ENCODE measurements at places on chromosomes 13 and 19.
A peak's percentile ranks its signal among the peaks of the same experiment; 100 is the strongest.

- DNase-seq: no peak
Measured at GRCh38 chr13:102724923-102725322, 30.1 kb upstream of the METTL21C start.

DNA sequence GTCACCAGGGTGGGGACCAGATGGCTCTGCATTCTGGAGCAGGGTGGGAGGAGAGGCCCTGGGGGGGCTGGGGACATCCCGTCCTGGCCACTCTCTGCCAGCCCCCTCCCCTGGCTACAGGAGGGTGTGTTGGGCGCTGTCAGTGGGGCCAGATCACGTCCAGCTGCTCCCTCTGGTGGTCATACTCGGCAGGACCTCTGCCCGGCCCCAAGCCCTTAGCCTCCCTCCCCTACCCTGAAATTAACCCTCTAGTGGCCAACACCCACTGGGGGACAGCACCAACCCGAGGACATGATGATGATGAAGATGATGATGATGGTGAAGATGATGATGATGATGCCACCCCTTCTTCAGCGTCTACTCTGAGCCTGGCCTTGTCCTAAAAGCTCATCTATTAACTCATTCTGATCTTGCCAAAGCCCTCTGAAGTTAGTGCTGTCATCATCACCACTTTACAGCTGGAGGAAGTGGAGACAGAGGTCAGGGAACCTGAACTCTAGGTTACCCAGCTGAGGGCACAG, 590 bp upstream of the LGI4 start:
- DNase-seq: peak; percentile 39

GRCh38 chr13:38045278-38046048, 175.9 kb upstream of the TRPC4 start:
- DNase-seq: no peak

- DNase-seq: no peak
Measured at GRCh38 chr19:40799558-40800338, 757 bp downstream of the EGLN2 start.

- no peak for DNase-seq
Measured at GRCh38 chr19:17933414-17934129, 757 bp downstream of the CCDC124 start.

- no peak for DNase-seq
Measured at GRCh38 chr13:43663474-43664090, 123.2 kb downstream of the ENOX1 start.

DNA sequence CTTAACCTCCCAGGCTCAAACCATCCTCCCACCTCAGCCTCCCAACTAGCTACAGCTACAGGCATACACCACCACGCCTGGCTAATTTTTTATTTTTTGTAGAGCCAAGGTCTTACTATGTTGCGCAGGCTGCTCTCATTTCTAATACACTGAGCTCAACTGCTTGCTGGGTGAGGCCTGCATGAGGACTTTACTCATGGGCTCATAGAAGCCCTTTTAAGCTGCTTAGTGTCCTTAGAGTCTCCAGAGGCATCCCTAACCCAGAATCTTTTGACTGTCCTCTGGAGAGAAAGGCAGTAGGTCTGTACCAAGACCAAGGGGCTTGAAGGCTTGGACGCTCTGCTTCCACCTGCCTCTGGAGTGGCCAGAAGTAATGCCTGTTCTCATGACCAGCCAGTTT, 141.6 kb downstream of the TM9SF2 start:
- no peak for DNase-seq

DNA sequence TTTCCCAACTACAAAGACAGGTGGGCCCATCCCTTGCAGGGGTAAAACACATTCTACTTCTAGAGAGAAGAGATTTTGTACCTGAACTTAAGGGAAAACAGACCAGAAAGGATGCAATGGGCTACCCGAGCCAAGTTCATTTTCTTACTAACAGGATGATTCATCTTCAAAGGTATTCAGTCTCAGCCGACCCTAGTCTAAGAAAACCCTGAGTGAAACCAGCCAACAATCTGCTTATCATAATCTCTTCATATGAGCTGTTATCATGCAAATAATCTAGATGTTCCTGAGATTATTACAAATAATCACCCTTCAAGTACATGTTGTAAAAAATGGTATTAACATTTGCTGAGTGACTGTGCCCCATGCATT, 15.6 kb downstream of the PABPC3 start:
- DNase-seq: no peak

- DNase-seq: no peak
Measured at GRCh38 chr19:8614455-8614854, 3.9 kb upstream of the ADAMTS10 start.

- no peak for DNase-seq
Measured at GRCh38 chr19:37931881-37932655, 25.1 kb downstream of the SIPA1L3 start.

- no peak for DNase-seq
Measured at GRCh38 chr19:38730470-38730730, 13.9 kb downstream of the CAPN12 start.

DNA sequence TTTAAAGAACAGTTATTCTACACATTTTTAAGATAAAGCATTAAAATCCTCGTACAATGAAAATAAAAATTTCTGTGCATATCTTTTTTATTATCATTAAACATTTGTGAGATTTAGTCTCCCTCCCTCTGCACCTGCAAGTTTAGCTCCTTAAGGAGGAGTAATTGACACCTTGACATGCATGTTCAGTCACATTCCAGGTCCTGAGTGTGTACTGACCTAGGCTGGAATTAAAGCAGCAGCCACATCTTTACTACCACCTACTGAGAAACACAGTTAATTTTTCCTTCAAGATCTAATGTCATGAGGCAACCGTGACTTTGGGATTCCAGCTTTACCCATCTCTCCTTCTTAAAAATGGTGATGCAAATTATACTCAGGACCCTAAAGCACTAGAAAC, 123.1 kb upstream of the FREM2 start:
- DNase-seq: no peak

DNA sequence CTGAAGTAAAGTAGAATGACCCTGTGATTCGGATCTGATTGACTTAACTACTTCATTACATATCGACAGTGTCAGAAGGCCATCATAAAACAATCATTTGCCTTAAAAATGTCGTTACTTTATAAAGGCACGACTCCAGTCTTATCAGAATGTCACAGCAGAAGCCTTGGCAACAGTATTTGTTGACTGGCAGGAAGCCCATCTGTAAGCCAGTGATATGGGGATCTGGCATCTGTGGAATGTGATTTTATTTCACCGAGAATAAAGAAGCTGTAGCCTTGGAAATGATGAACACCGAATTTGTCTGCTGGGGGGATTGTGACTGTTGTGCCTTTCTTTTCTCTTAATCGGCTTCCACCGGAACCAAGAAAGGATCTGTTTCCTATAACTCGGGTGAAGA, 362.5 kb downstream of the TDRD3 start:
- DNase-seq: no peak

GRCh38 chr19:30824809-30825208, 452.6 kb downstream of the ZNF536 start:
- no peak for DNase-seq

- no peak for DNase-seq
Measured at GRCh38 chr19:38545596-38545995, 72.2 kb downstream of the MAP4K1 start.

All from activated CD4-positive, alpha-beta T cell treated with anti-CD3 and anti-CD28 coated beads for 1 hour (primary cell).